Endothelial cell (in vitro differentiated cells): ENCODE measurements at places on chromosomes 16 and 17.

- no peak for DNase-seq
These were observed 20.2 kb downstream of the FBXO39 start for GRCh38 chr17:6796017-6796886.

- DNase-seq, result no peak
These were observed 59.6 kb downstream of the GSG1L start for GRCh38 chr16:28003923-28004322.

DNA sequence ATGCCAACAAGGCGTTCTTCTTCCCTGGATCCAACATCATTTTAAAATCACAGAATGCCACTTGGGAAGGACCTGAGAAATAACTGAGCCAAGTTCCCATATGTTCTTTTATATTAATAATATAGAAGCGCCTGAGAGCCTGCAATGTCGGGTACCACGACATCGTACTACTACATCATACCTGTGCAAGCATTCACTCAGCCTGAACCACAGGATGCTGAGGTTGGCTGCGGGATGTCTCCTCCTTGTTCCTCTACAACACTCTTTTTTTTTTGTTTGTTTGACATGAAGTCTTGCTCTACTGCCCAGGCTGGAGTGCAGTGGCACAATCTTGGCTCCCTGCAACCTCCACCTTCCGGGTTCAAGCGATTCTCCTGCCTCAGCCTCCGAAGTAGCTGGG is 2.1 kb upstream of the ATP2C2 start:
- DNase-seq, result no peak

DNA sequence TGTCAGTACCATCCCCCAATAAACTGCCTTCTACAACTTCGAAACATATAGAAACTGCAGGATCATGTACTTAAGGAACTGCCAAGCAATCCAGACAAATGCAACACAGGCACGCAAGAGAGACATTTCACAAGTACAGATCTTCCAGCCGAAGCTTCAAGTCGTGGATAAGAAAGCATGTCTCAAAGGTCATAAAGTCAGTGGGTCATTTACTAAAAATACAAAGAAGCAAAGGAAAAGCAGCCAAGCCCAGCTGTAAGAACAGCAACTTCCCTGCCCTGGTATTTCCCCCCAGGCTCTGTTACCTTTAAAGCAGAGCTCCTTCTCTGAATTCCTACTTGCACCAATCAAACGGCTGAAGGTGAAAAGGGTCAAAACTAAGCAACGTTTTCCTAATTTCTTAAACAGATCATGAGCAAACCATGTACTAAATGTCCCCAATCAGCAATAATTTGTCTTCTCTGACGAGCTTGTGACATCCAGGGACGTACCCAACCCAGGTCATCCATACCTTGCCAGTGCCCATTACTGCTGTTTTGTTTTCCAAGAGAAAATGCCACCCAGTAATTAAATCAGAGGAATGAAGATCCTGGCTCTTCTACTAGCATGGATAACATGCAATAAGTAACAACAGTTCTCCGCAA is 1.7 kb downstream of the AKTIP start:
- DNase-seq, result no peak

DNA sequence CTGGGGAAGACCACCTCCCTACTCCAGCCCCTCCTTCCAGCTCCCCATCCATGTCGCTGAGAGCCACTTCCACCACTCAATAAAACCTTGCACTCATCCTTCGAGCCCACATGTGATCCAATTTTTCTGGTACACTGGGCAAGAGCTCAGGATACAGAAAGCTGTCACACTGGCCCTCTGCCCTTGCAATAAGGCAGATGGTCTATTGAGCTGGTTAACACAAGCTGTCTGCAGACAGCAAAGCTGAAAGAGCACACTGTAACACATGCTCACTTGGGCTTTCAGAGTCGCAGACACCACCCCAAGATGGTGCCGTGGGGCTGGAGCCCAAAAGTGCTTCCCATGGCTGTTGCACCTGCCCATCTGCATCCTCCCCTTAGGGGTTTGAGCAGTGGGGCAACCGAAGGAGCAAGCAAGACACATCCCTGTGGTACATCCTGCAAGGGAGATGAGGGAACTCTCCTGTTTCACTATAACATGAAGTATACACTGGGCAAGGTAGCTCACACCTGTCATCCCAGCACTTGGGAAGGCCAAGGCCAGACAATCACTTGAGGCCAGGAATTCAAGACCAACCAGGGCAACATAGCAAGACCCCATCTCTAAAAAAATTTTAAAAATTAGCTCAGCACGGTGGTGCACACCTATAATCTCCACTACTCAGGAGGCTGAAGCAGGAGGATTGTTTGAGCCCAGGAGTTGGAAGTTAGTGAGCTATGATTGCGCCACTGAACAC is 52.8 kb upstream of the C17orf78 start:
- DNase-seq, result no peak

GRCh38 chr16:4743226-4743878 is 9.0 kb downstream of the DNAAF8 start:
- DNase-seq, result no peak

DNA sequence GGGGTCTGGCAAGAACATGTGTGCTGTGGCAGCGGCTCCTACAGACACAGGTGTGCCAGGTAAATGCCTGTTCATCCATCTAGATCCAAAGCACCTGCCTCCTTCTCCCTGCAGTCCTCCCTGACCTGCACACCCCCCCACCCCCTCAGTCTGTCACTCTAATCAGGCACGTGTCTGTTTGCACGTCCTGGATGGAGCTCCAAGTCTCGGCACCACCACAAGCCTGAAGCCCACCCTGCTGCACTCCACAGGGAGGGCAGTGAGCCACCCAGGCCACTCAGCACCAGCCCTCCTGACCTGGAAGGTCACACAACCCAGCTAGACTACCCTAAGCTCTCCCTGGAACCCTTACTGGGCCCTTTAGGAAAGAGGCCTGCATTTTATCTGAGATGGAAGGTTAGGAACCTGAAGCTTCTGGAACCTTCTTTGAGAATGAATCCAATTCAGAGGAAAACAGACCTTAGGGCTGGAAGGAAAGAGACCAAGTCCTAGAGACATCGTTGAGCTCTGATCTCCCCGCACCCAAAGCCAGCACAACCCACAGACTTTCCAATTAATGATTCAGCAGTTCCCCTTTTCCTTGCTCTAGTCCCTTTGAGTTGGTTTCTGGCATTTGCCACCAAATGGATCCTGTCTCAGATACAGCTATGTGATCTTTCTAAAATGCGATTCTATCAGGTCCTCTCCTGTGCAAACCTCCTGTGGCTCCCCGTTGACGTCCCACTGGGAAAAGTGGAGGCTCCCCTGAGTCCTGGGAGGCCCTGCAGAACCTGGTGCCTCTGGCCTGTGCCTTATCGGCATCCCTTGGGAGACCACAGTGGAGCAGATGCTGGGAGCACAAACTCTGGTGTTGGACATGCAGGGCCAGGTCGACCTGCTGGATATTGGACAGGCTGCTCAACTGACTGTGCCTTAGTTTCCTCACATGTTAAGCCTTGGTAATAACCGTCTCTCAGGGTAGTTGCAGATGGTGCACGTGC is 67.9 kb downstream of the PRMT7 start:
- no peak for DNase-seq

- peak; percentile 46 for DNase-seq
These were observed 270.9 kb upstream of the FOXF1 start for GRCh38 chr16:86239381-86239780.

GRCh38 chr17:17766077-17766743 is 70.6 kb downstream of the SREBF1 start:
- DNase-seq, result no peak

DNA sequence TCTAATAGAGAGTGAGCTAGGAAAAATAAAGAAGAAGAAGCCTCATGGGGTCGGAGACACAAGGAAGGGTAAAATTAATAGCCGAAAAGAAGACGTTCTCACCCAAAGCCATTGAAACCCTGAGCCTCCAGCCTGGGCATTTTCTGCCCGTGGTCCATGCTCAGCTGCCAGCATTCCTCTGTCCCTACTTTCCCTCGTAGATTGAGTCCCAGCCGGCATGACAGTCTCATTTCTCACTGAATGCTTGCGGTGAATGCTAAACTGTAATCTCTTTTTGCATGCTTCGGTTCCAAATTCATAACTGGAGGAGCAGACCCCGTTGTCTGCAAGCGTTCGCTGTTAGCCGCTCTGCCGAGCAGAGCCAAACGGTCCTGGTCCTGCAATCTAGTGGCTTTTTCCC is 54.0 kb upstream of the COX10 start:
- no peak for DNase-seq

- DNase-seq, result no peak
These were observed 458 bp downstream of the SLC12A4 start for GRCh38 chr16:67967958-67968399.

DNA sequence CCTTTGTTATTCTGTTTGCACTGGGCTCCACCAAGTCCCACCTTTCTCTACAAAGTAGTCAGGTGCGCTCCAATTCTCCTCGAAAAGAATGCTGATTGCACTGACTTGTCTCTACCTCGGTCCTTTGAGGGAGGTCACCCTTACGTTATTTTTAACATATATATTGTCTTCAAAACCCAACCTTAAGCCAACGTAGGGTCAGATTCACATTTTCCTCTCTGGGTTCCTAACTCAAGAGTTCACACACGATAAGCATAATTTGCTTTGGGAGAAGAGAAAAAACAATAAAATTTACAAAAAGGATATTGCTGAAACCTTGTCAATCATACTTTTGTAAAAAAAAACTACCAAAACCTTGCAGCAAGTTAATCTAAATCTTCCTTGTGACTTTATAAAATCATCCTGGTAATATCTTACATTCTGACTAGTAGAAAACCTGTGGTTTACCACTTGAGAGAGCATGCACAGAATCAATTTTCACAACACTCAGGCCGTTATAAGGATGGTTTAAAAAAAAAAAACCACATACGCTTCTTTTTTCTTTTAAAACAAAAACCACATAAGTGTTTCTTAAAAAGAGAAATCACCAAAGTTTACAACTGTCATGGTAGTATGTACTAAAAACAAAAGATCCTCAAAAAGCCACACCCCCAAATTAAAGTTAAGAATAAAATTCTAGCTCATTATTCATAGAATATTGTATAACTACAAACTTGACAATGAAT is 72.2 kb upstream of the TRAP1 start:
- DNase-seq, result no peak

GRCh38 chr17:33667671-33668070 is 374.6 kb upstream of the ASIC2 start:
- no peak for DNase-seq

DNA sequence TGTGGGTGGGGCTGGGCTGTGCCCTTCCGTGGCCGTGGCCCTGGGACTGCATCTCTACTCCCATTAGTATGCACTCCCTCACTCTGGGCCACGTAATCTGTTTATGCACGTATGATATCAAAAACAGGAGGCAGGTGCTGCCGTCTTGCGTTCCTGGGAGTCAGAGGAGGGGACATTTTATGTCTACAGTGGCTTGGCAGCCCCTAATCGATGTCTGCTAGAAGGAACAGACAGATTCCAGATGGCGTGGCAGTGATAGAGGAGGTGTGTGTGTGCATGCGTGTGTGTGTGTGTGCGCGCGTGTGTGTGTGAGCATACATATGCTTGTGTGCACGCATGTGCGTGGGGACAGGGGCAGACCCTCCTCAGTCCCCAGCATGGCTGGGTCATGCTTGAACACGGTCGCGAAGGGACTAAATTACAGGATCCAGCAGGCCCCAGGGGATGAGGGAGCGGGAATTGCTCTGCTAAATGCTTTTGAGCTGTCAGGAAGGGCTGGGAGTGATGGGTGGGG is 44.7 kb downstream of the SREBF1 start:
- no peak for DNase-seq

GRCh38 chr17:28057731-28058246 is 15.3 kb downstream of the NLK start:
- no peak for DNase-seq

- no peak for DNase-seq
These were observed 19.3 kb downstream of the SHMT1 start for GRCh38 chr17:18344021-18344420.

DNA sequence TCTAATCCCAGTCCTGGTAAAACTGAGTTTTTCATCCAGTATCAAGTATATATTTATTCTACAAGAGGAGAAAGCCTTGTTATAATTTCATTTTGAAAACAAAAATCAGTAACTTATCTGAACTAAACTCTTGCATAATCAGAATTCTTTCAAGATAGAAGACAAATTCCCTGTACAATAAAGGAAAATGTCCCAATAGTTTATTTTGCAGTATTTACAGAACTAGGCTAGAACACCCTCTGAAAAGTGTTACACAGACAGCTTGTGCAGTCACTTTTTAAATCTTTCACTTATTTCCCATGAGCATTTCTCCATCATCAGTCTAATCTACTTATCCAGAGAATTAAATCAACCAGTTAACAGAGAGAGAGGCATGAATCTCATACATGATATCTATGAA is 48.5 kb downstream of the SPOP start:
- no peak for DNase-seq

- DNase-seq, result no peak
These were observed 154.0 kb downstream of the C16orf78 start for GRCh38 chr16:49527611-49528010.

GRCh38 chr17:31575043-31575442 is 183.6 kb downstream of the RAB11FIP4 start:
- DNase-seq, result no peak

DNA sequence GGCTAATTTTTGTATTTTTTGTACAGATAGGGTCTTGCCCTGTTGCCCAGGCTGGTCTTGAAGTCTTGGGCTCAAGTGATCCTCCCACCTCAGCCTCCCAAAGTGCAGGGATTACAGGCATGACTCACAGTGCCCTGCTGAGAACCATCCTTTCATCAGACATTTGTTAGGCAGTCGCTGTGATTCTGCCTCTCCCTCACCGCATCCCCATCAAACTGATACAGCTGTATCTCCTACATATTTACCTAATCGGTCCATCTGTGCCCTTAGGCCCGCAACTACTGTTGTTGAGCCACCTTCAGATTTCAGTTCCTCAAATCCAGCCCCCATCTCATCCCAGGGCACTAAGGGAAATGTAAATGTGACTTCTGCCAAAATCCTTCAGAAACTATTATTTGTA is 2.0 kb upstream of the SLC43A2 start:
- no peak for DNase-seq

DNA sequence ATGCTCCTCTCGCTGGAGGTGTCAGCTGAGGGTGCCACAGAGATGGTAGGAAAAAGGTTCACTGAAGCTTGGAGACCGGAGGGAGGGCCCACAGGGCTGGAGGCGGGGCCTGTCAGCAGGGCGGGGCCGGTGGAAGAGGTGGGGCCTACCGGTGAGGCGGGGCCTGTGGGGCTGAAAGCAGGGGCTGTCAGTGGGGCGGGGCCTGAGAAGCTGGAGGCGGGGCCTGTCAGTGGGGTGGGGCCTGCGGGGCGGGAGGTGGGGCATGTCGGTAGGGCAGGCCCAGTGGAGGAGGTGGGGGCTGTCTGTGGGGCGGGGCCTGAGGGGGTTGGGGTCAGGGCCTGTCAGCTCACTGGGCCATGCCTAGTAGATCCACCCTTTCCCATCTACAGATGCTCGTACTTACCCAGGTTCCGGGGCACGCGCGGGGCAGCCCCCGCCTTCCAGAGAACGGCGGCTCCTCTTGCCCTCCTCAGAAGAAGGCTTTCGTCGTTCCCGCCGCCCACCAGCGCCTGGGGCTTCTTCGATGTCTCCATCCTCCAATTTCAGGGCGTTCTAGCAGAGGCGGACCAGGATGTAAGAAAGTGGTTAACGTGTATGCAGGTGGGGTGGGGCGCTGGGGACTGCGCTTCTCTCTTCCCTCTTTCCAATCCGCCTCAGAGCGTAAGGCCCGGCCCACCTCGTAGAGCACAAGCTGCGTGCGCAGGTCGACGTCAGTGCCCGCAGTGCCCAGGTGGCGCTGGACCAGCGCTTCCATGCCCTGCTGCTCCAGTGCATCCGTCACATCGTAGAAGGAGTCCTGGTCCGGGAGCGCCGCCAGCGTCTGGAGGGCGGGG is 9.8 kb downstream of the TMEM208 start:
- DNase-seq, result peak; percentile 75

- no peak for DNase-seq
These were observed 3.4 kb downstream of the MNT start for GRCh38 chr17:2397247-2398171.

GRCh38 chr16:86093801-86094750 is 195.1 kb downstream of the IRF8 start:
- no peak for DNase-seq
